Stimulated activated CD8-positive, alpha-beta memory T cell treated with anti-CD3 and anti-CD28 coated beads, Interleukin-15, amount 100 ng/mL, for 4 hours (primary cell): ENCODE measurements at places on chromosomes 5 and 9.

DNA sequence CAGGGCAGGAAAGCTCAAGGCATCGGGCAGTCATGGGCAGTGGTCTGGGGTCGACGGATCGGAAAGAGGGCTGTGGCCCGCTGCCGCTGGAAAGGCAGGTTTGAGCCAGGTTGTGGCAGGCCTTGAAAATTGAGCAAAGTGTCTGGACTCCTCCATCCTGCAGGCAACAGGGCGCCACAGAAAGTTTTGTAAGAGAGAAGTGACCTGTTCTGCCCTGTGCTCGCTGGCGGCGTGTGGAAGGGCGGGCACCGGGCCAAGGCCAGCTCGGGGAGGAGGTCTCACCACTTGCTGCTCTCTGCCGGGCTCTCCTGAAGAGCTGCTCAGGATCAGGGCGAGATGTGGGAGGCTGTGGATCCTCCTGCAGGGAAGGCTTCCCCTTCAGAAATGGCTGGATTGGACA is 41.4 kb upstream of the FAT2 start:
- DNase-seq: no peak

DNA sequence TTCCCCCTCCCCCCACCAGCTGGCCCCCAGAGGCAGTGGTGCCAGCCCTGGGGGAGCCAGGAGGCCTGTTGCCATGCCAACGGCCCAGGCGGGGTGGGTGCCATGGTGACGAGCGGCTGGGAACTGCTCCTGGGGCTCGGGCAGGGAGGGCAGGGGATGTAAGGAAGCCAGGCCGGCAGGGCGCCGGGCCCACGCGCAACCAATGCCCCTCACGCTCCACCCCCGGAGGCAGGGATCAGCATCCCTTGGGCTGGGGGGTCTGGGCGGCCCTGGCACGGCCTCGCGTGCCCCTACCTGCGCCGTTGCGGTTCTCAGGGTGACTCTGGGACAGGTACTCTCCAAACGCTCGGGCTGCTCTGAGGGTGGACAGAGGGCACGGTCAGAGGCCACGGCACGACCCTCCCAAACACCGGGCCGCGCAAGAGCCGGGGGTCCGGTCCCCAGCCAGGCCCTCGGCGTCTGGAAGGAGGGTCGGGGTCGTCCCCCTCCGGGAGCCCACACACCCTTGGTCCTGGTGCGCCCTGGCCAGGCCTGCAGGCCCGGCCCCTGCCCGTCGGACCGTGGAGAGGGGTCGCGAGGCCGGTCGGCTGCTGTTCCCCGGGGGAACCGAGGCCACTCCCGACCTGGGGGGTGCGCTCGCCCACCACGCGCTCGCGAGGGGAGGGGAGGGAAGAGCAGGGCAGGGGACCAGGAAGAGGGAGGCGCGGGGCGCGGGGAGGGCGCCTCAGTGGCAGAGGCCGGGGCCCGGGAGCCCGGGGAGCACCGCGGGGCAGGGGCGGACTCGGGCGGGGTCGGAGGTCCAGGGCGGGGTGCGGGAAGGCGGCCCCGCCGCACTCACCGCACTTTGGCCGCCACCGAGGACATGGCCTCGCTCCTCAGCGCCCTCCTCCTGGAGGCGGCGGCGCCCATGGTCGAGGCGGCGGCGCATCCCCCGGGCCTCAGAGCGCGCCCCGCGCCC is 661 bp downstream of the NSMF start:
- no peak for DNase-seq

- DNase-seq: no peak
Measured at GRCh38 chr9:3855929-3856328, 330.1 kb upstream of the RFX3 start.

- DNase-seq: no peak
Measured at GRCh38 chr9:15163931-15164330, 143.1 kb downstream of the TTC39B start.

DNA sequence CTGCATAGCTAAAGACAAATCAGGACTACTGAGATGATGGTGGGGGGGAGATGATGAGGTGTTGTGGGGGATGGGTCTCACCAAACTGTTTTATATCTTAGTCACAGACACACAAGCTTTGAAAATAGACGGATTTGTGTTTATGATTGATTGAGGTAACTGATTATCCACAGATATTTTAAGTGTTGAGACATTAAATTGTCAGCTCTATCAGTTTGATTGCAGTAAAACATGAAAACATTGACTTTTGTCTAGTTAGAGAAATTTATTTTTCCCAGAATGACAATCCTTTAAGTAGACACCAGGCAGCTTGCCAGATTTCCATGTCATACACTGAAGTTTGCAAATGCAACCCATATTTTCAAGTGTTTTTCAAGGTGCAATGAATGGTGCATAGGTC is 149.8 kb downstream of the NR2F1-AS1 start:
- no peak for DNase-seq

DNA sequence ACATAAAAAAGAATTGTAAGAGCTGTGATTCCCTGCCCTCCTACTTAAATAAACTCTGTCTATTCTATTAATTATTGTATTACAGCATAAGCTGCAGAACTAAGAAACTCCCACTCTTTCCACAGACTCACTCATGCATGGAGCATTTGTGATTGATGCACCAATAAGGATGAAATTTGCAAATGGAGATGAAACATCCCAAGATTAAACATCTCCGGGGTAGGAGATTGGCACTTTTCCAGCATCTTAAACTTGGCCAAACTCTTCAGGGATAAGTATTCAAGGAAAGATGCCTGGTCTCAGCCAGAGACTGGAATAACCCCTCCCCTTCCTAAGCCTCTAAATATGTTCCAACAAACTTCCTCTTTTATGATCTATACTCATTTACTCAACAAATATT is 472.0 kb downstream of the ACTL7B start:
- no peak for DNase-seq

- DNase-seq: no peak
Measured at GRCh38 chr5:54480296-54480695, 24.8 kb downstream of the HSPB3 start.

DNA sequence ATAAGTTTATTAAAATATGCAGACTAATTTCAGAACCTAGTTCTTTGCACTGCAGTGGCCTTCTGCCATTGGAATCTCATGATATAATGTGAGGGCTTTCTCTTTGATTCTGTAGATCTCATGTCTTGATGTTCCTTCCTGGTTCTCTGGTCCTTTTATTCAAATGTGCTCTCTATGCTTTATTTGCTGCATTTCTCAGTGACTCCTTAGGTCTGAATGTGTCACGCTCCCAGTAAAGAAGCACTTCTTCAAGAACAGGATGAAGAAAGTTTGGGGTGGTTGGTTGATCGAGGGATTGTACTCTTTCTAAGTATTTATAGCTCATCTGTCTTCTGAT is 122.6 kb downstream of the GDNF start:
- no peak for DNase-seq

DNA sequence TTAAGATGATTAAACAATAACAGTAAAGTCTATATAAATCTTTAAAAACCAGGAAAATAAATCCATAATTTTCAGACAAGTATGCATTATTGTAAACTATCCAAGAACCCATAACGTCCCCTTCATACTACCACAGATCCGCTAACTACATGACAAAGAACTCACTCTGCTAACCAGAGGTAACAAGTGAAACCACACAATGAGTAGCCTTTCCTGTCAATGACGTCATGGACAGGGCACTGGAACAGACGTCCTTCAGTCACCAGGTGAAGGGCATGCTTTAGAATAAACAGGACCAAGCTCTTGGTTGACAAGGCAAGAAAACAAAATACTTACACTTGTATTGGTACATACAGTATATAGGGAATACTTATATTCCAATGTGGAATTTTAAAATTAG is 45.2 kb downstream of the RNF130 start:
- DNase-seq: no peak

GRCh38 chr5:50606179-50606578 is 60.3 kb upstream of the PARP8 start:
- DNase-seq: no peak

GRCh38 chr9:78158286-78158685 is 77.6 kb upstream of the CEP78 start:
- DNase-seq: no peak

GRCh38 chr5:142857405-142857804 is 87.2 kb downstream of the ARHGAP26 start:
- no peak for DNase-seq

DNA sequence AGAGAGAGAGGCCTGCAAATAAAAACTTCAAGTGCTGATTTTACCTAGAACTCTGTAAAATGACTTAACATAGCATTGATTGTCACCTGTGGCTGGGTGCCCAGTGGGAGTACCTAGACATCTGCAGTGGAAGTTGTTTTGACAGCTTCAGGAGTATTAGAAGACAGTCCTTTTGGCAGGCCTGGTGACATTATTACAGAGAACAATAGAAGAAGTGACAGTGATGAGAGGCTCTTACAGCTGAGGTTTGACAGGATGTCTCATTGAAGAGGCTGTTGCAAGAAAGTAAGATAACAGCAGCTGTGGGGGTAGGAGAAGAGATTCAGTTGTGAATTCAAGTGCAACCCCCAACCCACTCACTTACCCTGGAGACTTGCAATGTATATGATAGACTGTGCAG is 27.9 kb upstream of the MUSK start:
- no peak for DNase-seq

DNA sequence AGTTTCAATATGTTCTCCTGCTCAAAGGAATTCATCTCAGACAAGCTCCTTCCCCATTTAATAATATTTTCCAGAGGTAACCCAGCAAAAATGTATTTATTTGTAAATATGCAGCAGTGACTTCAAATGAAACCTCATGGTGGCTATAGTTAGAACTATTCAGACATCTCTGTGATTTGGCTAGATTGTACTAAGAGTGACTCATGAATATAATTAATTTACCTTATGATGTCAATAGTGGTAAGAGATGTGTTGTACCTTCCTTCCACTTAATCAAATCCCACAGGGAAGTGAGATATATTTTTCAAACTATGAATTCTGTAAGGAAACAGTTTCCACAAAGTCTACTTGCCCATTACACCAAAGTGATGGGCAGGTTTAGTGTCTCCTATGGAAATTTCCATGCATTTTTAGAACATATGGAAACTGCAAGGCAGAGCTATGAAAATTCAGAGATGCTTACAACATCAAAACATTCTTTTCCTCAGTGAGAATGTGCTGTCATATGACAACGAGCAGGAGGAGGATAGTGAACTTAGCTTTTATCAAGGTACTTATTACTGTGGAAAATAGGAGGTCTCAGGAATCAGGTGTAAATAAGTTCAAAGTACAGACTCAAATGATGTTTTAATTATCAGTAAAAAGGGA is 34.0 kb upstream of the SPDL1 start:
- DNase-seq: no peak

DNA sequence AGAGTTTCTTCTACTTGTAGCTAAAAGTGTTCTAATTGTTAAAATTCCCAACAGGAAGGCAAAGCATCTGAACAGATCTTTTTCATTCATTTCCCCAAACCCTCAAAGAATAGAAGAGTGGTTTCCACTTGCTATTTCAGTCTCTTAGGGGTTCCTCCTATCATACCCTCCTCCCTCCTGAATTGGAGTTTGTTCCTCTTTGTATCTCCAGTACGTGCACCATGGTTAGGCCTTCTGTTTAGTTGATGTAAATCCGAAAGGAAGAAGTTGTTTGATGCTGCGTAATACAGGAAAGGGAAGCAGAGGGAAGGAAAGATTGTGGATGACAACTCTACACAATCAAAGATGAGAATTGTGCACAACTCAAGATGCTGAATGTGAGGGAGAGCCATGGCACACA is 303.6 kb downstream of the PIK3R1 start:
- no peak for DNase-seq

- DNase-seq: no peak
Measured at GRCh38 chr5:124439609-124440008, 306.8 kb downstream of the ZNF608 start.

DNA sequence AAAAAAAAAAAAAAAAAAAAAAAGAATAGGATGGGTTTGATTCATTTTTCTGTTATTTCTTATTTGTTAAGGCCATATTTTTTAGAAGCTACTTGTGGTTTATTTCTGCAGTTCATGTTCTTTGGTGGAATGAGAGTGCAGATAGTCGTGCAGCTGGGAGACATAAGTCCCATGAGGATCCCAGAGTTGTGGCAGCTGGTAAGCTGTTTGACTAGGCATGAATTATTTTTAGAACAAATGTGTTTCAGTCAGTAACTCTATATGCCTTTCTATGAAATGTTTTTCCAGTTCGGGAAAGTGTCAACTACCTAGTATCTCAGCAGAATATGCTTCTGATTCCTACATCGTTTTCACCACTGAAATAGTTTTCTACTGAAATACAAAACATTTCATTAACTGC is 5.0 kb upstream of the NIPSNAP3B start:
- DNase-seq: no peak

DNA sequence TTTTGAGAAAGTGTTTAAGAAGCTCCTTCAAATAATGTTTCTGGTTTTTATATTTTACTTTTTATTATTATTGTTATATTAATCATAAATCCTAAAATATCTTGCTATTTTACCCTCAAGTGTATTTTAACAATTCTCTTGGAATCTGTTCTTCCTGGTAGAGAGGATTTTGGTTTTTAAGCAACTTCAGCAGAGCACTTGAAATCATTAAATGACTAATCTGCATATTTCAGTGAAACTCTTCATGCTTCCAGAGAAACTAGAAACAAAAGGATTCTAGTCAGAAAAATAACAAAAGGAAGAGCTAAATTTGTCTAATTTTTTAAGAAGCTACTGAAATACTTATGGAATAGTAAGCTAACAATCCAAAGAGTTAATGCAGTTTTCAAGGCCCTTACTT is 1057.3 kb downstream of the TLE1 start:
- no peak for DNase-seq

DNA sequence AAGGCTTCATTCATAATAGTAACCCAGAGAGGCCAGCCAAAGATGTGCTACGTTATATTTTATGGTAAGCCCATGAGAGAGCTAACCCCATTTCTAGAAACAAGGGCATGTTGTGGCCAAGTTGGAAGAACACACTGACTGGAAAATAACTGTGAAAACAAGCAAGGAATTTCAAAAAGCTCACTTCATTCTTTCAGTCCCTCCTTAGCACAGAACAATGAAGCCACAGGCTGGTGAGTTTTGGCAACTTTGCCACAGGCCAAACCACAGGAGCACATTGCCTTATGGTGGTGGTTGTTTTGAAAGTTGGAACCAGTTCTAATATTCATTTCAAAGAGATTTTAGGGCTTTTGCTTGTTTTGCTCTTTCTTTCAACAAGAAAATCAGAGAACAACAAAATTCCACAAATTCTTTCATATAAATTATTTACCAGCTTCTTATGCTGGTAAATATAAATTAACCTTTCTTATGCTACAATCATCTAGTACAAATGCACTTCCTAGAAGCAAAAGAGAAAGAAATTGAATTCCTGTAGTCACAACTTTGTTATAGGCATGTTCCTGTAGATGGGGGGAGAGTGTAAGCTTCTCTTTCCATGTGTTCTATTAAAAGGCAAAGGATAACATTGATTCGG is 225.4 kb upstream of the RFX3 start:
- DNase-seq: no peak

DNA sequence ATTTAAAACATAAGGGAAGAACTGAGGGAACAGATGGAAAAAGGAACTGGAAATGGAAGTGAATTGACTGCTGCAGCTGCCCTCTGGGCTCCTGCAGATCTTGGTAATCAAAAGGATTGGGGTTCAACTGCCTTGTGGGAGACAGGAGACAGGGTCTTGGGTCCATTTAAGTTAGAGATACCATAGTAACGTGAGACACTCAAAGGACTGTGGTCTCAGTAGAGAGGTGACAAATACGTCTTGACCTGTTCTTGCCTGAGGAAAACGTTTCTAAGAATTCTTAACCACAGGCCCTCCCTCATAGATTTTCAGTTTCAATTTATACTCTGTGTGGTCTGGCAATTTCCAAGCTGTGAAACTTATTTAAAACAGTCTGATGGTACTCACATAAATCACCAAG is 100.8 kb upstream of the DHFR start:
- DNase-seq: no peak
